ENCODE measurements at places on chromosomes 6 and 20.
A peak's percentile ranks its signal among the peaks of the same experiment; 100 is the strongest.

DNA sequence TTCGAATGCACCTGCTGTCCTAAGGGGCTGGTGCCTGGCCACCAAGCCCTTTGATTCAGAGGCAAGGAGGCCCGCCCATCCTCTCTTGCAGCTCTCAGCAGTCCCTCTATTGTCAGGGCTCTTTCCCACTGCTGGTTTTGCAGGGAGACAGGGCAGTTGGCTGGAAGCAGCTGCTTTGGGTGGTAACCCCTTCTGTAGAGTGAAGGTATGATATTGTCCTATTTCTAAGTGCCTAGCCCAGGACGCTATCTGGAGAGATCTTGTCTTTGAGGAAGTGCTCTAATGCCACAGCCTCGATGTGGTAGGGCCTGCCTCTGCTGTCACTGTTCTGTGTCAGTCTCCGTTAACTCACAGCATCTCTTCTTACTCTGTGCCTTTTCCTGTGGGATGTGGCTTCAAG, 5.6 kb downstream of the PLCG1 start:
- DNase-seq: no peak

DNA sequence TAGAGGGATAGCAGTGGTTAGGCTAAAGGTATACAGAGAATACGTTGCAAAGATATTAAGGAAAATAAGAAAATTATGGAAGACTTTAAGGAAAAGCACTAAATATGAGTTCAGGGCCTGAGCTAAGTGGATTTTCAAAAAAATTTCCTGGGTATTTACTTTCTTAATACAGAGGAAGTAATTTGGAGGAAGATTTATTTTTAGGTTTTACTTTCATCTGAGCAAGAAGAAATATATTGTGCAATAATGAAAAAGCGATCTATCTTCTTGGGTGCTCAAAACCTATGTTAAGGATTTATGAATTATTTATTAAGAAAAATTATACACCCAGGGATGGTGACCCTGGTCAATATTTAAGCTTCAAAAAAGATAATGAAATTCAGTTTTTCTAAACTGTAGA, 224.7 kb downstream of the PLCB1 start:
- no peak for DNase-seq

DNA sequence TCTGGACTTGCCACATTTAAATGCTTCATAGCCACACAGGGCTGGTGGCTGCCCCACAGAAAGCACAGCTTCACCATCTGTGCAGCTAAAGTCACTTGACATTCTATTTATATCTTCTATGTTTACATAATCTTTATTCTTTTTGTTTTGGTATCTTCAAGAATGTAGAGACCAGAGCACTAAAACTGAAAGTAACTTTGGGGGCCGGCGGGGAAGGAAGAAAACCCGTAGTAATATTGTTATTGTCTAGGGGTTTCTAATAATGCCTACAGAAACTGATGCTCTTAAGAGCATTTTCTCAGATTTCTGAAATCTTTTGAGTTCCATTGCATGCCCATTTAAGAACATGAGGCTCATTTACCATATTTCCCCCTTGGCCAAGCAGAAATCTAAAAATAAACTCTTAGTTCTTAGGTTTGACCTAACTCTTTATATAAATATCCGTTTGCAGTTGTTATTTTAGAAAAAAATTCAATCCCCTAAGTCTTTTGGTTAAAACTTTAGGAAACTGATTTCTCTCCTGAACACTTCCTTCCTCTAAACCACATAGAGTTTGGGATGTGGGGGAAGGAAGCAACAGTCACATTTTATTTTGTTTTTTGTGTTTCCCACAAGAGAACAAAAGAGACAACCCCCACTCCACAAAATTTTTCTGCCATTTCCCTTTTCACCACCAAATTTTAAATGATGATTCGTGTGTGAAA, 207.6 kb downstream of the OGFRL1 start:
- no peak for DNase-seq

DNA sequence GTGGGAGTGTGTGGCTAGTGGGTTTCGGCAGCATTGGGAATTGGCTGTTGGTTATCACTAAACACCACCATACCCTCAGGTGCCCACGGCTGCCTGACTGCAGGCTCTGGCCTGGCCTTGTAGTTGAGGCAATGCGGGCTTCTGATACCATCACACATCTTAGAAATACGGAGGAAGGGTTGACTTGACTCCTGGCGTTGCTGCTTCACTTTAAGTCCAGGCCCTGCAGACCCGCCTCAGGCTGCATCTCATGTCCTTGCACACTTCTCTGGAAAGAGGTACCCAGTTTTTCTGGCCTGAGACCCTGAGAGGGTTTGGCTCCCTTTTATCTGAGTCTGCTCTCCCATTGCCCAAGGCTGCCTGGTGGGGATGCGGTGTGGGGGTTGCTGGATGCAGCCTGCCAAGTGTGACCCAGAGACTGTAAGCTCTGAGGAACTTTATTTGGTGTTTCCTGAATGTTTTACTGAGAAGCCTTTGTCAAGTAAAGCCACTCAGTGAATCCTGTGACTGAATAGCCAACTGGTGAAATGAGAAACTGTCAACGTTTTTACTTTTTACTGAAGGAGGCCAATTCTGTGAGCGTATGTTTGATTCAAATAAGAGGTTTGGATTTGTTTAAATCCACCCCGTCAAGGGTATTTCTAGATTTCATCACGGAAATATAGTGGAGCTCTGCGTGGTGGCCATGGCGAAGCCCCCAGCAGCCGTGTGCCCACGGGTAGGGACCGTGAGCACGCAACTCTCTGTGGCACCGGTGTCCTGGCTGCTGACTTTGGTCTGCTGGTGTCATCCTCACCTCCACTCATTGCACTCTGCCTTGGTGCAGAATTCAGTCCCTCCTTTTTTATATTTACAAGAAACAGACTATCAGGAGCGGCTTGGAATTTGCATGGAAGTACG, 160.1 kb downstream of the DTNBP1 start:
- no peak for DNase-seq

GRCh38 chr6:52635049-52635577, 35.8 kb upstream of the TMEM14A start:
- no peak for DNase-seq

DNA sequence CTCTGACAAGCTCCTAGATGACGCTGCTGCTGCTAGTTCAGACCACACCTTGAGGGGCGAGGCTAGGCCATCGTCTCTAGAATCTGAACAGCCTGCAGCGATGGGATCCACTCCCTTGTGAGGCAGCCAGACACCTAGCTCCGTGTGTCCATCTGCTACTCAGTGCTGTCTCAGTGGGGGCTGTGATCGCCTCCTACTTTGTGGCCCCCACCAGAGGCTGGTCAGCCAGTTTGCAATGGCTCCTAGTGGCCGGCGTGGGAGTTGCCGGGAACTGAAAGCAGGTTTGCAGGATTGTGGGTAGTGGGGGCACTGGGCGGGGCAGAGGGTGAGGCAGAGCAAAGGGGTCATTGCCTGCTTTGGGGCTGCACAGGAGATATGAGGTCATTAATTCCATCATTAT, 2.8 kb downstream of the CCN5 start:
- peak; percentile 20 for DNase-seq

- DNase-seq: no peak
Measured at GRCh38 chr6:10429638-10430427, 15.0 kb upstream of the TFAP2A start.

DNA sequence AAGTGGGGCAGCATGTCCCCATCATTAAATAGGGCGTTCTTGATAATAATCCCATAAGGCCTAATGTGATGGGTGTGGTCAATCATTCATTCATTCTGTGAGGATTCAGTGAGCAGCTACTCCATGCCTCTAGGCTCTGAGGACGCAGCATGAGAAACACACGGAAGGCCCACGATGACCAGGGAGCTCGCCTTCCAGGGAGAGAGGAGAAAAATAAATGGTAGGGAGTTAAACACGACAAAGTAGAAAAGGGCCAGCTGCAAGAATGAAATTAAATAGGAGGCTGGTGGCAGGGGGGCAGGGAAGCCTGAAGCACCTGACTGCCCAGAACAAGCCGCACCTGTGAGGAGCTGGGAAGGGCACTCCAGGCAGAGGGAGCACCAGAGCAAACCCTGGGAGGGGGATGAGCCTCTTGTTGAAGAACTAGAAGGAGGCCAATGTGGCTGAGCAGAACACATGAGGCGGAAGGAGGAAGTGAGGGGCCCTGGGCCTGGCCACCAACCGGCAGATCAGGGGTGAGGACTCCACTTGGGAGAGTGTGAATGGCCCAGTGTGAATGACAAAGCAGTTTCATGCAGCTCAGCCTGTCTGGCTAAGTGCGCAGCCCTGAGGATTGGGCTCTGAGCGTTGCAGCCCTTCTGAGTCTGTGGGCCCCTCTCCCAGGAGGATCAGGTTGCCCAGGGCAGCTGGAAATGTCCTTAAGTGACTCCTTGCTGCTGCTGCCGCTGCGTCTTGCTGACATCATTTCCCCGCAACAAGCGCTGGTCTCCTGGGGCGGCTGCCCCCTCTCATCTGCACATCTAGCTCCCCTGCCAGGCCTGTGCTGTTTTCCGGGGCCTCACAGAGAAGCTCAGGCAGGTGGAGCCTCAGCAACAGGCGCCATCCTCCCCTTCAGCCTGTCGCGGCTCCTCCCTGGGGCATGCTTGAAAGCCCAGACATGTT, 99.9 kb downstream of the CDH26 start:
- DNase-seq: no peak

DNA sequence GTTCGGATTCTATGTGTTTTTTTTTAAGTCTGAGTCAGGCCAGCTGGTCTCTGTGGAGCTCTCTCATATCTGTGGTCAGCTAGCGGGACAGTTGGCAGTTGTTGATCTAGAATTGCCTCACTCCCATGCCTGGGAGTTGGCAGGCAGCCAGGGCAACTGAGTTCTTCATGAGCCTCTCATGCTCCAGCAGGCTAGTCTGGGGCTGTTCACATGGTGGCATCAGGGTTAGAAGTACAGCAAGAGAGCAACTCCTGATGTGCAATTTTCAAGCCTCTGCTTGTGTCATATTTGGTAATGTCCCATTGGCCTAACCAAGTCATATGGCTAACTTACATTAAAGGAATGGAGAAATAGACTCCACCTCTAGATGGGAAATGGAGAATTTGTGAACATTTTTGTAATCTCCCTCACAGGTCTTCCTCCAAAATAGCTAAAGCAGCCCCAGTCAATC, 6.7 kb upstream of the IFT52 start:
- DNase-seq: no peak

DNA sequence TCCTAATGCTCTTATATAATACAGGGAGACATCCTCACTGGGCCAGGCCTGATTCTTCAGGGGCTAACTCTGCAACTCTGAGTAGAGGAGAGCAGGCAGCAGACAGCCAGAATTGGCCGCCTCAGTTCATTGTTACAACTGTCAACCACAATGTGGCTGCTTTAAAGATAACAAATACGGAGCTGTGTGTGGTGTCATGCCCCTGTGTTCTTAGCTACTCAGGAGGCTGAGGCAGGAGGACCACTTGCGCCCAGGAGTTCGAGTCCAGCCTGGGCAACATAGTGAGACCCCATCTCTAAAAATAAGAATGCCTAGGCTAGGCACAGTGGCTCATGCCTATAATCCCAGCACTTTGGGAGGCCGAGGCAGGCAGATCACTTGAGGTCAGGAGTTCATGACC, 34.3 kb downstream of the CEP250 start:
- DNase-seq: no peak

GRCh38 chr6:39791850-39792539, at the start of gene DAAM2:
TSS of gene DAAM2 (plus strand) at chr6:39792376. CDS start at chr6:39856303, 63,927 bp downstream.
- peak; percentile 60 for DNase-seq

- no peak for DNase-seq
Measured at GRCh38 chr6:128990360-128990759, 107.4 kb downstream of the LAMA2 start.

GRCh38 chr20:38601216-38602184, at the start of gene ARHGAP40:
TSS of gene ARHGAP40 (plus strand) at chr20:38601809.
- peak; percentile 30 for DNase-seq

DNA sequence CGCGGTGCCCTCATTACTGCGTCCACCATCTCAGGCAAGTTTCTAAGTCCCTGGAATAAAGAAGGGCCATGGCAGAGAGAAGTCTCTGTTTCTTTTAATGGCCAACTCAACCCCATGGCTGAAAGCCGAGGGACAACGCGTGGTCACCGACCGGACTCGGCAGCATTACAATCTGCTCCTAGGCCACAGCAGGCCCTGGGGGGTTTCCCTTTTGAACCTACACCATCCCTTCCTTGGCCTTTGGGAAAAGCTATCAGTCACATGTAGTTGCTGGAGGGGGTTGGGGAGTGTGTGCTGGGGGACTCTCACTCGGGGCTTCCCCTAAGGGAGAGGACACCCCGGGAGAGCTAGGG, 11.1 kb upstream of the FAM83C start:
- no peak for DNase-seq

DNA sequence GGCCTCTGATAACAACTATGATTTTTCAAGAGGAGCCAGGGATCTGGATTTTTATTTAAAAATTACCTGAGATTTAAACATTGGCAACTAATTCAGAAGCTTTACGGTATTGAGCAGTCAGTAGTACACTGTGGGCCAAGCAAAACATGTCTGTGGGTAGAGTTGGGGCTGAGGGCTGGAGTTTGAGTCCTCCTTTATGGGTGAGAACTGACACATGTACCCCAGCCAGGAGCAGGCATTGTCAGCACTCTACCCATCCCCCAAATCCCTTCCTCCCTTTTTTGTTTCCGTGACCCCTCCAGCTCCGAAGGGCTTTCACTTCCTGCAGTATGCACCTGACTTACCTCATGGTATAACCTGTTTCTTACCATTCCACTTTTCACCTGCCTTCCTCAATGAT, 131.4 kb downstream of the SNX5 start:
- no peak for DNase-seq

- DNase-seq: no peak
Measured at GRCh38 chr20:25217161-25218108, 21.9 kb downstream of the ENTPD6 start.

DNA sequence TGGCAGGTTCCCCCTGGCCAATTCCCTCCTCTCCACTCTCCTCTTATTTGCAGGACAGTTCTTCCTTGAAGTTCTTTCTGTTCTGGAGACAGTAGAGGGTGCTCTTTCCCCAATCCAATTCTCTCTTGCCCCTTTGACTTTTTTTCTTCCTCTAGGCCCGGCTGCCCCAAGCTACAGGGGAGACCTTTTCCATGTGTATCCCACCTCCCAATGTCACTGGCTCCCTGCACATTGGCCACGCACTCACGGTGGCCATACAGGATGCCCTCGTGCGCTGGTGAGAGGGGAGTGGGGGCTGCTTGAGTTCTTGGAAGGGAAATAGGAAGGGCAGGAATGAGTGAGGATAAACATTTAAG, 1.5 kb downstream of the VARS2 start:
- DNase-seq: peak; percentile 25

DNA sequence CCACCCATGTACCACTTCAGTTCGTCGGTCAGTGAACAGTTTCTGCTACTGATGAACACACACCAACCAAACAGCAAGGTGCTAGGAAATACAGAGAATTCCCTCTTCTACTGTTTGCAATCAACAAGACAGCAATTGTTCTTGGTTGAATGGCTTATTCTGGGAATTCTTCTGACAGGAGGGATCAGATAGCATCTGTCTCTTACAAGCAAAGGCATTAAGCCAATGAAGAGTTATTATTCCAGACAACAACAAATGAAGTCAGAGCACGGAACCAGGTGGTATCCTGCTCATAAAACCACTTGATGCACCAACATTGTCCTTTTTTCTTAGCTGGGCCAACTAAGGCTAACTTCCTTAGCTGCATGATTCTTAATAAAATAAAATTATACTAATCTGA, 37.8 kb downstream of the PTPRK start:
- no peak for DNase-seq

DNA sequence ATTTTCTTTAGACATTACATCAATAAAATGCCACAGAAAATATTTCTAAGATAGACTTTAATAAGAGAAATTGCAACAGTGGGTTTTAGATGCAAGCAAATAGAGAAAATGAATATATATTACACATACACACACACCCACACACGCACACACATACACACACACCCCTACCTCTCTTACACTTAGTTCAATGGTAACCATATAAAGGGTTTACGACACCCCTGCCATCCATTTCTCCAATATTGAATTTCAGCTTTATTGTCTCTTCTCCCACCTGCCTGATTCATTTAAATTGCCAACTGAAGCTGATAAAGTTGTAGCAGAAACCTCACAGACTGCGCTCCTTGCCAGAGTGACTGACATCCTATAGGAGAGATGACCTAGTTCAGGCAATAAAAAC, 154.6 kb downstream of the ADAT2 start:
- DNase-seq: no peak
